Vagina (tissue), 2 donors: ENCODE measurements at places on chromosomes 4 and X.

- DNase-seq = no peak
Measured at GRCh38 chr4:18194278-18194677, 172.7 kb upstream of the LCORL start.

DNA sequence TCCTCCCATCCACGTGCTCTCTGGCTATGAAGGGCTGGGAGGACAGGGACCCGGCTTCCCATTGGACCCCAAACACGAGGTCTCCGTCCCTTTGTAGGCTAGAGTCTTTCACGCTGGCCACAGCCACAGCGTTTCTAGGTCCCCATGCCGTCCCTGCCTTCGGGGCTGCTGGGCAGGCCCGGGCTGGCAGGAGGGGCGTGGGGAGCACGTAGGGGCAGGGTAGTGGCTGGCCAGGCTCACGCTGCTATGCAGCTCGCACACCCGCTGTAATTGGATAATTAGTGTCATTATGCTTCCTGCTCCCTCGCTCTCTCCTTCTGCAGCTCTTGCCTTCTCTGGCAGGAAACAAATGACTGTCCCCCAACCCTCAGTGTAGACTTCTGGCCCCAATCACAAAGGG is 9.8 kb downstream of the ATP2B3 start:
- no peak for DNase-seq

DNA sequence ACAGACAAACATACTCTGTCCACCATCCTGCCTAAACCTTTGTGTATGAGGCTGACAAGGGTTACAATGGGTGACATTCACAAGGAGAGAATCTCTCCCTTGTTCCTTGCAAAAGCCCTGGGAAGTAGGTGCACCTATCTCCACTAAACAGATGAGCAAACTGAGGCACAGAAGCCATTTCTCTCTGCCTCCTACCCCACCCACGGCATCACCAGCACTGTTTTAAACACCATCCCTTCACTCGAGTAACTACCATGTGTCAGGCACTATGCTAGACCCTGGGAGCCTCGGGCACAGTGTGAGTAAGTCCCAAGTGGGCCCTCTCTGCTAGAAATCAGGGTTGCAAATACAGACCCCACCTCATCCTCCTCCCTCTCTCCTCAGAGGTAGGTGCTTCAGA is 899 bp downstream of the LYAR start:
- no peak for DNase-seq

GRCh38 chrX:78119521-78120227 is 15.6 kb downstream of the PGK1 start:
- DNase-seq = no peak

DNA sequence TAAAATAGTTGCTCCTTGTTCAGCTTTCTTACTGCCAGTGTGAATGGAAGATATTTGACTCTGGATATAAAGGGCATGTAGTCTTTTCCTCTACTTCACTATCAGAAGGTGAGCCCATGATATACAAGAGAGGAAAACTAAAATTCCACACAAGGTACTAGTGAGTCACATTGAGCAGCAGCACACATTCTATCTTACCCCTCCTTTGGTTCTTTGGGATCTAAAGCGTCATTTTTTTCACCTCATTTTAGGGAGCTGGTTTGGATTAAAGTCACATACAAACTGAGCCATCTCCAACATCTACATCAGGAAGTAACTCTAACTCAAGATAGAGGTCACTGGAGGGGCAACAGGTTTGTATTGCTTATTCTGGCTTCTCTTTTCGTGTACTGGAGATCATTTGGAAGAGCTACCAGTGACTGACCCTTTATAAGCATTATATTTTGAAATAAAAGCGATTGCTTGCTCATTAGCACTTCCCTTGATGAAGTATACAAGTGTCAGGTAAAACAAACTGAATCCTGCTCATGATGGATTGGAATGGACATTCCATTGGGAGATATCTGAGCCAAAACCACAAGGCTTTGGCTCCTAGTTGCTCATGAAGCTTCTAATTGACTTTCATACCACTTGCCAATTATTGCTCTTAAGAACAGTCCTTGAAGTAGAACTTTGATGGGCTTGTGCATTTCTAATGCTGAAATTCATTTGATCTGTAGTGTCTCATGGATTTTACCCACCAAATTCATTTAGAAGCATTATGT is 124.1 kb downstream of the SPCS3 start:
- no peak for DNase-seq

- DNase-seq = no peak
Measured at GRCh38 chr4:26522478-26522877, 32.2 kb upstream of the CCKAR start.

DNA sequence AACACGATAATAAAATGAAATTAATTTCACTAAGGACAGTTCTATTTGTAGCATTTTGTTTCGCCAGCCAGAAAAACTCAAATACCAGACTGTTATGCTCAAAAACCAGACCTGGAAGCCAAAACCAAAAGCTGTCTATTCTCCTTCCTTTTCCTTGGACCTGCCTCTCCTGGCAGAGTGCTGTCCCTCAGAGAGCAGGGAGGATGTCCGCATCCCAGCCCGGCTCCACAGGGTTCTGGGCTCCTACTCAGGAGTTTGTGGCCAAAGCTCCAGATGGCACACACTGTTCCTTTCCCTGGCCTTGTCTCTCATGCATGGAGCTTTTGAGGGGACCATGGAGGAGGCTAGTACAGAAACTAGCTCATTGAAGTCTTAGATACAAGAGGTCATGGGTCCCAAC is 41.9 kb upstream of the C1QTNF7 start:
- DNase-seq = no peak

DNA sequence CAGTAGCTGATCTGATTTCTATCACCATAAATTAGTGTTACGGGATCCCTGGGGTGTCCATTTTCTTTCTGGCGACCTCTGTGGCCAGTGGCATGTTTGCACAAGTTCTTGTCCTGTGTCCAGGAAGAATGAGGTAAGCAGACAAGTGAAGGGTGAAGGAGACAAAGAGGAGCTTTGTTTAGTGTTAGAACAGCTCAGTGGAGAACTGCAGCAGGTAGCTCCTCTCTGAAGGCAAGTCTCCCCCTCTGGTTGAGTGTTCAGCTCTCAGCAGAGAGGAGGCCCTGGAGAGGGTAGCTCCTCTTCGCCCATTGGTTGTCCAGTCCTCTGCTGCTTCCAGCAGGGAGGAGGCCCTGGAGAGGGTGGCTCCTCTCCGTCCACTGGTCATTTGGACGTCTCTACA is 47.2 kb downstream of the DMP1 start:
- no peak for DNase-seq

- no peak for DNase-seq
Measured at GRCh38 chr4:169147191-169147590, 123.6 kb downstream of the SH3RF1 start.

DNA sequence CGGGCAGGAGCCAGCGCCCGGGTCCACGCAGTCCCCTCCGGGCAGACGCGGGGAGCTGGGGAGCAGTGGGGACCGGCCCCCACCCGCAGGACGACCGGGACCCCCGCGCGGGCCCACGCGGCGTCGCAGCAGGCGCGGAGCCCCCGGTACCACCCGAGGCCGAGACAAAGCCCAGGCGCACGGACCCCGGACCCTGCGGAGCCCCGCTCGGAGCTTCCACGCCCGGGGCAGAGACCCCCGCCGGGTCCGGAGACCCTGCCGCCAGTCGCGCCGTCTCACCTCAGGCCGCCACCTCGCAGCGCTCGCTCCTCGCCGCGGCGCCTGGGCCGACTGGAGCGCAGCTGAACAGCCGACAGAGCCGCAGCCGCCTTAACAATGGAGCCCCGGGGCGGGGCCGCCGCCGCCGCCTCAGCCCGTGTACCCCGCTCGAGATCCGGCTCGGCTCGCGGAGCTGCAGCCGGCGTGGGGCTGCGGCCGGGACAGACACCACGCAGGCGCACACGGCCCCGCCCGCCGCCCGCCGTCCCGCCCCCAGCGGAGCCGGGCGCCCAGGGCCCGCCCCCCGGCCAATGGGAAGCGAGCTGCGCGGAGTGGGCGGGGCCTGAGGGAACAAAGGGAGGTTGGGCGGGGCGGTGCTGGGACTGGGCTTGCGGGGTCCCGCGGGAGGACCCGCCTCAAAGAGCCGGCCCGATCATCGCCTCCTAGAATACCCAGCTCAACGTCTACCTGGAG is at the start of gene AFAP1:
TSS of gene AFAP1 (minus strand) at position 485 of the 732 bp plus-strand sequence. CDS start 67,783 bp downstream, outside the sequence.
- no peak for DNase-seq

GRCh38 chrX:20954014-20954413 is 420.2 kb upstream of the CNKSR2 start:
- no peak for DNase-seq

GRCh38 chr4:24594887-24595286 is 10.5 kb upstream of the DHX15 start:
- no peak for DNase-seq

DNA sequence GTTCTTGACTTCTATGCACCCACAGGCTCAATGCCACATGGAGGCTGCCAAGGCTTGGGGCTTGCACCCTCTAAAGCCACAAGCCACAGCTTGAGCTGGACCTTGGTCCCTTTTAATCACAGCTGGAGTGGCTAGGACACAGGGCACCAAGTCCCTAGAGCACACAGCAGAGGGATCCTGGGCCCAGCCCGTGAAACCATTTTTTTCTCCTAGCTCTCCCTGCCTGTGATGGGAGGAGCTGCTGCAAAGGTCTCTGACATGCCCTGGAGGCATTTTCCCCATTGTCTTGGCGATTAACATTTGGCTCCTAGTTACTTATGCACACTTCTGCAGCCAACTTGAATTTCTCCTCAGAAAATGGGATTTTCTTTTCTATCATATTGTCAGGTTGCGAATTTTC is 410.9 kb downstream of the GRID2 start:
- DNase-seq = no peak

DNA sequence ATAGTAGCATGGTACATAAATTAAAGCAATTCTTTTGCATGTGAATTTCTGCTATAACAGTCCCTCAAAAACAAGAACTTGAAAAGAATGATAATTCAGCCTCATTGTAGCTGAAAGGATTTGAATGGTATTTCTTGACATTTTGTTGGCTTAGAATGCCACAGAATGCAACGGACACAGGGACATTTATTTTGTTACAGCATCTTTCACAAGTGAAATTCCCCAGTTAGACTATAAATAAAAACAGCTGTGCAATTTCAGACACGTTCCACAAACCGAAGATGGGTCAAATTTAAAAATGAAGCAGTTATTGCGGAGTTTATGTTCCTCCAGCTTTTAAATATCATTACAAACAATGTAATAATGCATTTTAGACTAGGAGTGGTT is 82.8 kb upstream of the AMELX start:
- DNase-seq = no peak

DNA sequence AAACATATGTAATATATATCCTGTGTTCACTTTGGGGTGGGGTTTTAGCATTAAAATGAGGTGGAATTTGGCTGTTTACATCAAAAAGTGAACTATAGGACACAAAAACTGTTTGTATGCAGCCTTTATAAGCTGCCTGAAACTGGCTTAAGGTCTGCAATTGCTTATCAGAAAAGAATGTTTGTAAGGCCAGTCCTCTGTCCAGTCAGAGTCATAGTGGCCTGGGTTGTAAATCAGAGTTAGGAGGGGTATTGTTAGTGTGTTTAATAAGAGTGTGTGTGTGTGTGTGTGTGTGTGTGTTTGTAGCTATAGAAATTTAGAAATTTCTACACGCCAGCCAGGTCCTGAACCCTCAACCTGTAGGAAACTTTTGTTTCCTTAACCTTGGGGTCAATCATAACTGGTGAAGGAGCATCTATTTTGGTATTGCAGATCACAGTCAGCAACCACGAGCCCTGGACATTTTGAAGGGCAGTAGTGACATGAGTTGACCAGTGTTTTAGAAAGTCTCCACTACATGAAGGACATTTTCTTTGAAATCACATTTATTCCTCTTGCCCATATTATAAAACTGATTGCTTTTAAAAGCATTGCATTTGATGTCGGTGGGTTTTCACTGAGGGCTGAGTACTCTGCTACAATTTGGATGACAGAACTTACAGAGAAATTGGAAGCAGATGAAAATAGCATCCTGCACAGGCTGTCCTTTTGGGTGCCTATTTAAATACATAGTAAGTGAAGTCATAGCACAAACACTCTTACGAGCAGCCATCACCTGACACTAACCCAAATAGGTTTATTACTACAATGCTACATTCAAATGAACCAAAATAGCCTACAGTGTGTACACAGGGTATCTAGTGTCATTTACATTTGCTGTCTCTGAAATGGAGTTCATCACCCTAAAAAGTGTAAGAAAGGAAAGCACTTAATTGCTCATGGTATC is 11.2 kb upstream of the TMEM154 start:
- DNase-seq = no peak

DNA sequence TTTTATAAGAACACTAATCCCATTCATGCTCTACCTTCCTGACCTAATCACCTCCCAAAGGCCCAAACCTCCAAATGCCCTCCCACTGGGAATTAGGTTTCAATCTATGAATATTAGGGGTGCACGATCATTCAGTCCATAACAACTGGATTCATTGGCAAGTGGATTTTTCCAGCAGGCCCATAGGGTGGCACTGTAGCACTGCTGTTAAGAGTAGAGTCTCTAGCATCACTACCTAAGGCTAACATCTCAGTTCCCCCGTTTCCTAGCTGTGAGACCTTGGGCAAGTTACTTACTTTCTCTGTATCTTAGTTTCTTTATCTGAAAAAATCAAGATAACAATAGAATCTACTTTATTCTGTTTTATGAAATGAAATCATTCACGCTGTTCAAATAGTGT is 315.8 kb downstream of the STIM2 start:
- DNase-seq = no peak

- DNase-seq = no peak
Measured at GRCh38 chrX:65266482-65266881, 268.1 kb downstream of the LAS1L start.

- DNase-seq = no peak
Measured at GRCh38 chr4:48210966-48211328, 58.7 kb downstream of the TEC start.

GRCh38 chrX:44949125-44949524 is 76.1 kb downstream of the KDM6A start:
- no peak for DNase-seq

- DNase-seq = no peak
Measured at GRCh38 chr4:73734530-73735001, 5.8 kb upstream of the CXCL8 start.

DNA sequence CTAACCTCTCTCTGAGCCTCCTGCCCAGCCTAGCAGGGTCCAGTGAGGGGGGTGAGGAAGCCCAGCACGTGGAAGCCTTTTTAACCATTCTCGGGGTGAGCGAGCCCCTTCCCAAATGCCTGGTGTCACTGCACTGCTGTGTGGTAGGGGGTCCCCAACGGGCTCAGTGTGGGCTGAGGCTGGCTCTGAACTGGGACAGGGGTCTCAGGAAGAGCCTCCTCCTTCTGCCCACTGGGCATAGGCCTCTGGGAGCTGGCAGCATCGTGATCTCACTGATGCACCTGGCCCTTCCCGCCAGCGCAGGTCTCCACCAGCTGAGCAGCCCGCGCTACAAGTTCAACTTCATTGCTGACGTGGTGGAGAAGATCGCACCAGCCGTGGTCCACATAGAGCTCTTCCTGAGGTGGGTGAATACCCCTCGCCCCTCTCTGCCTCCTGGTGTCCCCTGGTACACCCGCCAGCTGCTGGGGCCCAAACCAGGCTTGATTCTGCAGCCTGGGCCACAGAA is 12.6 kb downstream of the HTRA3 start:
- DNase-seq = no peak

GRCh38 chr4:158769175-158769921 is 522 bp downstream of the FNIP2 start:
- DNase-seq = no peak

GRCh38 chrX:101659601-101660063 is at the start of gene ARMCX2:
ARMCX2 (minus strand) TSS chrX:101659850; CDS start chrX:101657588, 2,262 bp downstream.
- DNase-seq = no peak

GRCh38 chr4:95601356-95601755 is 52.6 kb upstream of the UNC5C start:
- DNase-seq = no peak
